Skeletal muscle cell (primary cell): ENCODE measurements at places on chromosomes 3 and 15.
A peak's percentile ranks its signal among the peaks of the same experiment; 100 is the strongest.

DNA sequence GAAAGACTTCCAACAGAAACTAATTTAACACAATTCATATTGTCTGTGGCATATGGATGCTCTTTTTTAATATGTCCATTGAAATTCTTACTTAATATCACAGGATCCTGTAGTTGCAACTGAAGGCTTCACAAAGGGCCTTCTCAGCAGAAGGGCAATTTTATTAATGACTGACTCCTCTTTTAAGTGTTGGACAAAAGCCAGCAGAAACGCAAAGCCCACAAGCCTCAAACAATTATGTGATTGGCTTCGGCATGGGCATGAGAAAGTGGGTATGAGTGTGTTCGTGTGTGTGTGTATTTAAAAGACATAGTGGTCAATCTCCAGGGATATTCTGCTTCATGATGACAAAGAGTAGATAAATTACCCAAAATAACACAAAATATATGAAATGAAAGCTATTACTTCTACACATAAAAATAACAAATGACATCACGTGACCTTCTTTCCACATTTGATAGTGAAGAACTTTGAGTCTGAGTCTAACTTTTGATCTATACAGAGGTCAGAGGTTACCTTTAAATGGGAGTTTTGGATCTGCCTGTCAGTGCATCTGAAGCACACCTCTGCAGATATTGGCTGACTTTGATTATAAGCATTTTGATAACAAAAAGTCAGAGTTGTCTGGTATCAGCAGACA lies 496.9 kb downstream of the CADM2 start:
- no peak for DNase-seq

DNA sequence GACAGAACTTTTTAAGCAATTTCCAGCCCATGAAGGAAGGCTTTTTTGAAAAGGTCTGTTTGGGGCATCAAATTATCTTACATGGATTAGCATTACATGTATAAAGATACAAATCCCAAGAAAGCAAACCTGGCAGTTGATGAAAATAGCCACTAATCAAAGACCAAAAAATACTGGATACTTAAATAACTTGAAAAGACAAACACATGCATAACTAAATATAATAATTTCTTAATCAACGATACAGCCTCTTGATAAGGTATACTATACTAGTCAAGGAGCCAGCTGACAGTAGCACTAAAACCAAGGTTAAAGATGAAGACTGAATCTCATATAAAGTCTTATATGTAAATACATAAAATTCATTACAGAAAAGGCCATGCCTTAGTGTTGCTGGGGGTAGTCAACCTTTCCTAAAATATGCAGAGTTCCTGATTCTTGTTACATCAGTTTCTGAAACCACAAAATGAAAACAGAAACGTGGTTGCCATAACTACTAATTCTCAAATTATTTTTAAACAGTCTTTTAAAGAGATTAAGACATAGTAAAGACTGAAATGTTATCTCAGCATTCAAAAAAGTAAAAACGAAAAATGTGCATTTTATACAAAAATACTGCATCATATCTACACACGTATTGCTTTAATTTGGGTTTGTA lies 2.0 kb downstream of the ANKRD28 start:
- DNase-seq = no peak

DNA sequence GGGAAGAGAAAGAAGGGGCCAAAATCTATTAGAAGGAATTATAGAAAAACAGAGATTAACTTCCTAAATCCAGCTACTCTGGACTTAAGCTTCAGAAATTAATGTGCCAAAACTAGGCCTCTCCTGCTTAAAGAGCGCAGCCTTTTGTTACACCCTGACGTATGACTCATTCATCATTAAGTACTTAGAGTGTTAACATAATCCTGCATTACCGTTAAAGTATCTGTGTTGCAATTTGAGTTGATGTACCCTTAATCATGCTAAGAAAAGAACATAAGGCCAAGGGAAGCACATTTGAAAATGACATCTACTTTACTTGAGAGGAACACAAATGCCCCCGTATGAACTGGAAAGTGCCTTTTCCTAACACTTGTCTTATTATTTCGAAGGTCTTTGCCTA lies 7.9 kb downstream of the HTR3D start:
- DNase-seq = no peak

DNA sequence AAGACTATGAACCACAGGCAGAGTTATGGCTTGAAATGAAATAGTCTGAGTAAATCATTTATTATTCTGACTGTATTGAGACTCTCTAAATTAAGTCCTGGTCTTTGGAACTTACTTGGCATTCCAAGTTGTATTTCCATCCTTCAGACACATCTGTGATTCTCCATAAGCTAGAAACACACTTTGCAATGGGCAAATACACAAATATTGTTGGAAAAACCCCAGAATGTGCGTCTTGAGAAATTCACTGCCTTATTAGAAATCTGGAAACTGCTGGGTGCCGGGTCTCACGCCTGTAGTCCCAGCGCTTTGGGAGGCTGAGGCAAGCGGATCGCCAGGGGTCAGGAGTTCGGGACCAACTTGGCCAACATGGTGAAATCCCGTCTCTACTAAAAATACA lies 87.8 kb downstream of the WWTR1 start:
- no peak for DNase-seq

- peak; percentile 31 for DNase-seq
Observed at GRCh38 chr3:141294848-141295247, 63.2 kb downstream of the PXYLP1 start.

DNA sequence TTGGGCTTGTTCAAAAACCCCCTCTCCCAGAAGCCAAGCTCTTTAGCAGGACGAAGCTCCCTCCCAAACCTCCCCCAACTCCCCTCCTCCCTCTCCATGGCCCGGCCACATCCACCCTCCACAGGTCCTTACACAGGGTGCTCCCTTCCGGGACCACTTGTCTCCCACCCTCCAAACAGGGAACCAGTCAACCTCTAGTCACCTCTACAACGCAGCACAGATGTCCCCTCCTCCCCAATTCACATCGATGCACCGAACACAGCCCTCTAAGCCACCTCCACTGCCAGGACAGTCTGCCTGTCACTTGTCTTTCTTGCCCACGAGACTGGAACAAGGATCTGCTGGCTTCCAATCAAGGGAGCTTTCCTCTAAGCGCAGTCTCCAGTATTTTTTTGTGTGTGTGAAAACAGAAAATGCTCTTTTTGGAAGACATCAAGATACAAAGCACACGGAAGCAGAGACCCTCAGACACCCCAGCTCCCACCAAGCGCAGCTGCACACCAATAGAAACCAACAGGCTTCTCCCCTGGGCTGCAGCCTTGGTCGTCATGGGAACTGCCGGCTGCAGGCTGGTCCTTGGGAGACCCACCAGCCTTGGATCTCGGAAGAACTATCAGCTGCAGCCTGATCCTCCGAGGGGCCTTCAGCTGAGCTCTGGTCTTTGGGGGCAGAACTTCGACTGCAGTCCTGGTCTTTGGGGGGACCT lies 26.5 kb downstream of the IQSEC1 start:
- no peak for DNase-seq

- no peak for DNase-seq
Observed at GRCh38 chr3:149366941-149367840, 10.3 kb downstream of the TM4SF1 start.

GRCh38 chr3:125591116-125591760 lies 4.1 kb downstream of the OSBPL11 start:
- no peak for DNase-seq

GRCh38 chr3:108966773-108967172 lies 13.1 kb upstream of the GUCA1C start:
- no peak for DNase-seq

- no peak for DNase-seq
Observed at GRCh38 chr15:29242456-29243242, 27.0 kb downstream of the NSMCE3 start.

- DNase-seq = no peak
Observed at GRCh38 chr3:13462822-13463221, 17.3 kb upstream of the HDAC11 start.

DNA sequence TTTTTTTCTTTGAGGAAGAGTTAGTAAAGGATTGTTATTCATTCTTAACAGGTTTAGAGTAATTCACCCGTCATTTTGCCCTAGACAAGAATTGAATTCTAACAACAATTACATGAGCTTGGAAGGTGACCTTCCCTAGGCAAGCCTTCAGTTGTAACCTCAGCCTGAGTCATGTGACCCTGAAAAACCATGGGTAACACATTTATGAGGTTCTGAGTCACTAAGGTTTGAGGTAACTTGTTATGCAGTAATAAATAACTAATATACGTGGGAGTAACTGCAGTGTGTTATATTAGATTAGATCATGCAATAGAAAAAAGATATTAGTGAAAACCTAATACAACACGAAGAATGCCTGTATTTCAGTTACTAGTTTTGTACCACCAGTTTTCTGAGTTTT lies 237.6 kb upstream of the NDN start:
- no peak for DNase-seq

DNA sequence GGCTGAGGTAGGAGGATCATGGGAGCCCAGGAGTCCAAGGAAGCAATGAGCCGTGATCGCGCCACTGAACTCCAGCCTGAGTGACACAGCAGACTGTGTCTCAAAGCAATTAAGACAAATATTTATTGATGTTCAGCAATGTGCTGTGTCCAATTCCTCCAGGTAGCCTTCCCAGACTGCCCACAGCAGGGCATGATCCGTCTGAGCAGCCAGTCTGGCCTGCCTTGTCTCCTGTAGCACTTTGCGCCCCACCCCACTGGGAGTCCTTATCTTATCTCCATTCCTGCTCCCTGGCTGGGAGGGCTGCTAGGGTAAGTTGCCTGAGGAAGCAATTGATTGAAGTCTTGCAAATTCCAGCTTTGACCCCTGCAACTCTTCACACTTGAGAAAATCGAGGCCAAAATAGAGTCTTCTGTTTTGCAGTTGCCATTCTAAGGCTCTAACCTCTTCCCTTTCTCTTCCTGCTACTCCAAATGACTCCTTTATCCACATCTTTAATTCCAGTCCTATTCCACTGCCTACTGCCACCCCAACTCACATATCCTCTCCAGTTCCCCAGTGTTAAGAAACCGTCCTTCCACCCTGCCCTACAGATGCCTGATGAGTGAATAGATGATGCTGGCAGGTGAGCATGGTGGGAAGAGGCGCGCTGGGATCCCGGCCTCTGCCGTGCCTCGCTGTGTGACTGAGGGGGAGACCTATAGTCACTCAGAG lies 26.9 kb upstream of the LCTL start:
- DNase-seq = no peak

GRCh38 chr15:74954515-74954914 lies 2.1 kb downstream of the RPP25 start:
- no peak for DNase-seq

DNA sequence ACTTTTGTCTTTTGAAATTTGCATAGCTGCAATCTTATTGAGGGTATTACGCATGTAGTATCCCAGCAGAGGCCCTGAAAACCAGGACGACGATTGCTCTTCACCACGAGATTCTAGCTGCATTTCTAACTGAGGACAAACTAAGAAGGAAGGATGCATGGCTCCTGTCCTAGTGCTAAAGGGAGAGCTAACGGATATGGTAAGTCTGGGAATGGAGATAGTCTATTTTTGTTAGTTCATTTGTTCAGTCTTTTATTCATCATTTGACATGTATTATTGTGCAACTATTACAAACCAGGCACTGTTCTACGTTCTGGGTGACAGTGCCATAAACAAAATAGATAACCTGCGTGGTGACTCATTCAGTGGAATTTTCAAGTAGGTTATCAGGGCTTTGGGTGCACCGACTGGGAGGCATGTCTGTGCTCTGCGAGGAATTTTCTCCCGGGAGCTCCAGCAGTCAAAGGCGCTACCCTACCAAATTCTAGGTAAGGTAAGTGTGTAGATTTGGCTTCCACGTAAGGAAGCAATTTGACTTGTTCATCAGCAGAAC lies 51.9 kb upstream of the ETV5 start:
- DNase-seq = no peak

- DNase-seq = no peak
Observed at GRCh38 chr15:74983725-74984231, 11.6 kb upstream of the SCAMP5 start.

DNA sequence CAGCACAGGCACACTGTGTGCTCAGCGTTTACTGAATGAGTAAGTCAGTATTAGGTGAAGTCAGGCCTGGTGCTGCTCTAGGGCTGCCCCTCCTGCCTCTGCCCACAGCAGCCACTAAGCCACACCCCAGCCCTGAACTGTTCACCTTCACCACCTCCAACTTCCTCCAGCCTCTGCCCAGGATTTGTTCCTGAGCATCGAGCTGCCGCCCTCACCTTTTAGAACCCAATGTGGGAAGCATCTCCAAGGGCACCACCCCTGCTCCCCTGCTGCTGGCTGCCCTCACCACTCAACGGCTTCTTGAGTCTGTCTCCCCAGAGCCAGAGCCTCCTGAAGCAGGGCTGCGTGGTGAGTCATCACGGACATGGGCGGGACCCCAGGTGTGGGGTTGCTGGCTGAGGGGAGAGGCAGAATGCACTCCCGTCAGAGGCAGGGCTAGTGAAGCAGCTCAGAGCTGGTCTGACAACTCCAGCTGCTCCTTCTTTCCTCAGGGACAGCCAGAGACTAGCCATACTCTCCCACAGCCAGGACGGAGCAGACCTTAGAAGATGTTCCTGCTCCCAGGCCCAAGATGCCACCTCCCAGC lies 5.8 kb downstream of the HYAL2 start:
- DNase-seq = no peak

DNA sequence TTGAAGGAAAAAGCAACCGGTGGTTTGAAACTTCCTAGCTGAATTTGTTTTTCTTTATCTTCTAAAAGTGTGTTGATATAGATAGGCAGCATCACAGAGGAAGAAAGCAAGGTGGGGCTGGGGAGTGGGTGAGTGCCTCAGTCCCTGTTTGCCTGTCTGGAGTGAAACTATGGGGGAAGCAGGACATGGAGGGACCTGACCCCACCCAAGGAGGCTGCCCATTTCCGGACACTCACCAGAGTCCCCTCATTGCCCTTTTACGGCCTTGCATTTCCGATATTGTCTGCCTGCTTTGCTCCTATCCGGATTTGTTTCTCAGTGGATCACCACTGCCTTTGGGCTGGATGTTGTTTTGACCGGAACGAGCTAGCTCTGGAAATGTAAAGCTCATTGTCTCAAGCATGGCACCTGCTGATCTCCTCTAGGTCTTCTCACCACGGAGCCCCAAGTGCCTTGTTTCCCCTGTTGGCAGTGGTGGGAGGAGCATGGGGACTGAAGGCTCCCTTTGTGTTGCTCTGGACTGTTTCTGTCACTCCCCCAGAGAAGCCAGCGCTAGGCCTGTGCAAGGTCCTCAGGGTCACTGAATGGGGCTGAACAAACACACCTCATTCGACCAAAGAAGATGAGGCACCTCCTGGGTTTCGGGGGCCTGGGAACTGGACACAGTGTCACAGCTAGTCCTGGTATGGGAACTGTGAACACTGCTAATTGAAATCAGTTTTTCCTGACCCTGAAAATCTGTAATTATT lies 7.0 kb downstream of the CLDN11 start:
- DNase-seq = no peak
